ENCODE measurements at places on chromosomes 12 and 14.

- DNase-seq = no peak
Measured at GRCh38 chr12:123151457-123152454, 866 bp upstream of the PITPNM2 start.

DNA sequence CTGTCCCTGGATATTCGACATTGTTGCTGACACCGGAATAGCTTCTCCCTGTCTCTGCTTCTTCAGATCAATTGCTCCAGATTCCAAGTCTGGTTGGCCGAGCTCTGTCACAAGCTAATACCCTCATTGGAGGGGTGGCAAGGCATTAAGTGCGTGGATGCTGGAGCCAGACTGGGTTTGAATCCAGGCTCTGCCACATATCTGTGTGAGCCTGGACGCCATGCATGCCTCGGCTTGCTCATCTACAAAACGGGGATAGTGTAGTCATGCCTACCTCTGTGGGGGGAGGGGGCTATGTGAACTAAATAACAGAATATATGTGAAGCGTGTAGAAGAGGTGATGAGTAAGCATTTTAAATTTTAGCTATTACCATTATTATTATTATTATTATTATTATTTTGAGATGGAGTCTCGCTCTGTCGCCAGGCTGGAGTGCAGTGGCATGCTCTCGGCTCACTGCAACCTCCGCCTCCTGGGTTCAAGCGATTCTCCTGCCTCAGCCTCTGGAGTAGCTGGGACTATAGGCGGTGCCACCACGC lies 97.3 kb downstream of the AACS start:
- no peak for DNase-seq

GRCh38 chr14:68784226-68784910 lies 8.5 kb downstream of the ZFP36L1 start:
- no peak for DNase-seq

GRCh38 chr14:63343878-63344277 lies 25.1 kb upstream of the GPHB5 start:
- no peak for DNase-seq

- DNase-seq = no peak
Measured at GRCh38 chr14:104438166-104438887, 141.2 kb upstream of the C14orf180 start.

- no peak for DNase-seq
Measured at GRCh38 chr12:42240131-42240750, 2.2 kb upstream of the YAF2 start.

DNA sequence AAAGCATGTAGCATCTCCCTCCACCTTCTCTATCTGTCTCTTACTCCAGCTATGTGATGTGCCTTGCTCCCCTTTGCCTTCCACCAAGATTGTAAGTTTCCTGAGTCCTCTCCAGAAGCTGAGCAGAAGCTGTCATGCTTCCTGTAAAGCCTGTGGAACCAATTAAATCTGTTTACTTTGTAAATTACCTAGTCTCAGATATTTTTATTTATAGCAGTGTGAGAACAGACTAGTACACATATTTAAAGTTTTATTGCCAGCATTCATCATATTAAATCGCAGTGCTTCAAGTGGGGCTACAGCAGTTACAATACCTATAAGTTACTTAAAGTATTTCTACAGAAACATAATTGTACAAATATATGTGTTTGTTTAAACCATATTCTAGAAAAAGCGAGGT lies 973.1 kb downstream of the SLC16A7 start:
- DNase-seq = no peak

DNA sequence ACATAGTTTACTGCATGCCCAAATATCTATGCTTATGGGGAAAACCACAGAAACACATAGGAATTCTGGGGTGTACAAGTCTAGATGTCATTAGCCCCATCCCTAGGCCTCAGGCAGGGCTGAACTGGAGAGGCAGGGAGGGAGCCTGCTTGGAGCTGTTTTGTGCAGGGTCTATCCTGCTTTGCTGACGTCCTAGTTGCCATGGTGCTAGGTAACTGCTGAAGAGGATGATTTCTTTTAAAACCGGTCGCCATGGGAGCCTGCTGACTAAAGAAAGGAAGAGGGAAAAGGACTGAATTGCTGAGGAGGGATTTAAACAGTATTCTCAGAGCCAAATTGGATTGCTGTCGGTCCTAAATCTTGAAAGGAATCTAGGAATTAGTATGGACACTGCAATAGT lies 10.7 kb downstream of the GPR19 start:
- DNase-seq = no peak

DNA sequence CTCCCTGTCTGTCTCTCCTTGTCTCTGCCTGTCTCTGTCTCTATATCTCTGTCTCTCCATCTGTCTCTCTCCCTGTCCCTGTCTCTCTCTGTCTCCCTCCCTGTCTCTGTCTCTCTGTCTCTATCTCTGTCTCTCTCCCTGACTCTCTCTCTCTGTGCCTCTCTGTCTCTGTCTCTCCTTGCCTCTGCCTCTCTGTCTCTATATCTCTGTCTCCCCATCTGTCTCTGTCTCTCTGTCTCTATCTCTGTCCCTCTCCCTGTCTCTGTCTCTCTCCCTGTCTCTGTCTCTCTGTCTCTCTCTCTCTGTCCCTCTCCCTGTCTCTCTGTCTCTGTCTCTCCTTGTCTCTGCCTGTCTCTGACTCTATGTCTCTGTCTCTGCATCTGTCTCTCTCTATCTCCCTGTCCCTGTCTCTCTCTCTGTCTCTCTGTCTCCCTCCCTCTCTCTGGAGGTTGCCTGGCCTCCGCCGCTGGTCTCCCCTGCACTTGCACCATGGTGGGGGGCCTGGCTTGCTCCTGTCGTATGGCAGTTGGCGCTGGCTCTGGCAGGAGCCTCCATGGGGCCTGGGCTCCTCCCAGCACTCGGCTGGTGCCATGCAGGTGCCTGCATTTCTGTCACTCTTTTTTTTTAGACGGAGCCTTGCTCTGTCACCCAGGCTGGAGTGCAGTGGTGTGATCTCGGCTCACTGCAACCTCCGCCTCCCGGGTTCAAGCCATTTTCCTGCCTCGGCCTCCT lies 28.3 kb downstream of the MMP17 start:
- no peak for DNase-seq

DNA sequence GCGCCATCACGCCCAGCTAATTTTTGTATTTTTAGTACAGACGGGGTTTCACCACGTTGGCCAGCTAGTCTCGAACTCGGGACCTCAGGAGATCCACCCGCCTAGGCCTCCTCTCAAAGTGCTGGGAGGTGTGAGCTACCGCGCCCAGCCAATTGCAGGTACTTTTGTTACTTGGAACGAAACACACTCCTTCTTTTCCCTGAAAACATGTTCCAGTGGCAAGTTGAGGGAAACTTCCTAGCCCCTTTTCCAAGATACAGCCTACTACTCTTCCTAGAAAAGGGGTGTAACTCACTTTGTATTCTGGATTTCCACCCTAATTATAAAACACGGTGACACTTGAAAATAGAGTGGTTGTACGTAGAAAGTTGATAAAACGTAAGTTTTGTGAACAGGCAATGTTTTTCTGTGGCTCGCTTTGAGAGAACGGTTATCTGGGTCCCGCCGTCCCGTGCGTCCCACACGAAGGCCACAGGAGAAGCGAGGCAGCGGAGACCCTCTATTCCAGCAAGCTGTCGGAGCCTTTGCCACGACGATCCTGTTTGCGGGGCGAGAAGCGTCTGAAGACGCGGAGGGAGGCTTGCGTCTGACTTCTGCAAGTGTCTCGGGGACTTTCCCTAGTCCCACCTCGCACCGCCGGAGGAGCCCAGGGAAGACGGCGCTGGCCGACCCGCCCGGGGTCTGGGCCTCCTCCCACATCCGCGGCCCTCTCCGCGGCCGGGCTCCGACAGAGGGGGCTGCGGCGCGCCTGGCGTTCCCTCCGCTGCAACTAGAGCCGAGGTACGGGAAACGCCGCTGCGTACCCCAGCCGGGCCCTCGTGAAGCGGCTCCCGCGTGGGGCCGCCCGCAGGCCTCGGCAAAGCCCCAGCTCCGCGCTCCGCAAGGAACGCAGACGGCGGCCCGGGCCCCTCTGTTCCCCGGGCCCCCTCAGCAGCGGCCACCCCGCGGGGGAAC lies 745 bp downstream of the CDCA4 start:
- peak; percentile 74 for DNase-seq

- no peak for DNase-seq
Measured at GRCh38 chr12:129613314-129613713, 290.5 kb downstream of the TMEM132D start.

- no peak for DNase-seq
Measured at GRCh38 chr12:59710964-59711363, 115.1 kb downstream of the SLC16A7 start.

GRCh38 chr12:66140731-66141130 lies 10.2 kb upstream of the LLPH start:
- DNase-seq = no peak

DNA sequence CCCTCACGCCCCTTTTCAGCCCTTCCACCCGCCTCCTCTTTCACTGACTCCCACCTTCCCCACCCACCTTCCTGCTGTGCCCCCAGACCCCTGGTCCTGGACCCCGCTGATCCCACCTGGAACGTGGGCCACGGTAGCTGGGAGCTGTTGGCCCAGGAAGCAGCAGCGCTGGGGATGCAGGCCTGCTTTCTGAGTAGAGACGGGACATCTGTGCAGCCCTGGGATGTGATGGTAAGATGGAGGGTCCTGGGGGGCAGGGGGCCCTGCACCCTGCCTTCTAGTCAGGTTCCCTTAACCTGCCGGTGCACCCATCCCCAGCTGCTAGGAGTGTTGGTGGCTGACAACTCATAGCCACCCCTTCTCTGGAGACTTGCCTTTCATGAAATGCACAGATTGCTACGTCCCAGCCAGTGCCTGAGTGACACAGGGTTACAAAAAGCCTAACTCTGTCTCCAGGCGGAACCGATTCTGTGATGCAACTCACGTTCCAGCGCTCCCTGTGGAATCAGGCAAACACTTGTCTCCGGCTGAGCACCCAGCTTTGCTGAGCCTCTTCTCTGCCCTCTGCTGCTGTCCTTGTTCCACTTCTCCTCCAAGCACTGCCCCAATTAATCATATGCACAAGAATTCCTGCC lies 15.0 kb upstream of the OAS2 start:
- no peak for DNase-seq

GRCh38 chr14:39614297-39614923 lies 182.2 kb upstream of the FBXO33 start:
- DNase-seq = no peak

GRCh38 chr12:96192926-96193573 lies 1.1 kb upstream of the ELK3 start:
- no peak for DNase-seq

- DNase-seq = no peak
Measured at GRCh38 chr14:22122829-22123560, 449.4 kb upstream of the OR4E1 start.
